ENCODE measurements at places on chromosomes 1 and 21. TPM values are rescaled to one million over a fixed set of nuclear protein-coding genes. Genes with fewer than 3 reads are reported as not detected.
A peak's percentile ranks its signal among the peaks of the same experiment; 100 is the strongest.

DNA sequence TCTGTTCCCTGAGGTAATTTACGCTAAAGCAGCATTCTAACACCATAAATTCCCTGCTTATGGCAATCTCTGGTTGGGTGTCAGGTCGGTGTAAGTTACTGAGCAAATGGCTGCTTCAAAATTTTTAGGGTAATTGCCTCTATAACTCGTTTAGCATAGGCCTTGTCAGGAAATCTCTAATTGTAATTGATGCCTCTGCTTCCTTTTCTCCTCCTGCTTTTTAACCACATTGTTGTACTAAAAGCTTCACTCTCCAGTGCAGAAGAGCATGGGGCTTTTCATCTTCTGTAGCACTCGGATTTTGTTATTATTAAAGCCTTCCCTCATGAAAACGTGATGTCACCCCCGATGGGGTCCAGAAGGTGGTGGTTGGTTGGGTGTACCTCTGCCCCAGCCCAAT, 141.6 kb upstream of the NBPF11 start:
- no peaks in the 10 kb centered on the region for H3K4me1 ChIP-seq
- no peaks in the 10 kb centered on the region for H3K36me3 ChIP-seq
- no peak overlapping the region for H3K27ac ChIP-seq
- H3K27me3 ChIP-seq = no peaks in the 10 kb centered on the region
- H3K4me3 ChIP-seq = no peak overlapping the region

- H3K27me3 ChIP-seq = no peaks in the 10 kb centered on the region
- no peak overlapping the region for H3K27ac ChIP-seq
- no peaks in the 10 kb centered on the region for H3K4me1 ChIP-seq
- DNase-seq = no peak
- no peaks in the 10 kb centered on the region for H3K36me3 ChIP-seq
Observed at GRCh38 chr1:159647616-159648015, 60.0 kb downstream of the APCS start.

GRCh38 chr21:34724131-34724856, 55.5 kb downstream of the CLIC6 start:
- H3K4me3 ChIP-seq = no peak overlapping the region
- H3K4me1 ChIP-seq = no peaks in the 10 kb centered on the region
- no peak overlapping the region for H3K27ac ChIP-seq
- no peaks in the 10 kb centered on the region for H3K36me3 ChIP-seq
- no peak for DNase-seq
- no peaks in the 10 kb centered on the region for H3K27me3 ChIP-seq

GRCh38 chr1:53249706-53250105, 11.4 kb upstream of the MAGOH start:
- no peak overlapping the region for H3K27ac ChIP-seq
- no peaks in the 10 kb centered on the region for H3K27me3 ChIP-seq
- no peak overlapping the region for H3K4me3 ChIP-seq

- H3K4me3 ChIP-seq = no peak overlapping the region
- no peak for DNase-seq
- H3K27me3 ChIP-seq = no peaks in the 10 kb centered on the region
- no peaks in the 10 kb centered on the region for H3K4me1 ChIP-seq
- H3K36me3 ChIP-seq = no peaks in the 10 kb centered on the region
Observed at GRCh38 chr1:211566431-211567025, 12.4 kb downstream of the SLC30A1 start.

- no peak overlapping the region for H3K4me3 ChIP-seq
- peak overlapping the region; percentile 84 for H3K27ac ChIP-seq
- H3K4me1 ChIP-seq = peaks cover 26% of the 10 kb centered on the region
- H3K27me3 ChIP-seq = no peaks in the 10 kb centered on the region
- H3K36me3 ChIP-seq = no peaks in the 10 kb centered on the region
Observed at GRCh38 chr1:163163881-163164582, 38.7 kb downstream of the RGS5 start.

- H3K27ac ChIP-seq = no peak overlapping the region
- H3K27me3 ChIP-seq = no peaks in the 10 kb centered on the region
- peaks cover 8% of the 10 kb centered on the region for H3K4me1 ChIP-seq
- no peaks in the 10 kb centered on the region for H3K36me3 ChIP-seq
- DNase-seq = no peak
Observed at GRCh38 chr1:51667561-51667960, 50.7 kb downstream of the OSBPL9 start.

DNA sequence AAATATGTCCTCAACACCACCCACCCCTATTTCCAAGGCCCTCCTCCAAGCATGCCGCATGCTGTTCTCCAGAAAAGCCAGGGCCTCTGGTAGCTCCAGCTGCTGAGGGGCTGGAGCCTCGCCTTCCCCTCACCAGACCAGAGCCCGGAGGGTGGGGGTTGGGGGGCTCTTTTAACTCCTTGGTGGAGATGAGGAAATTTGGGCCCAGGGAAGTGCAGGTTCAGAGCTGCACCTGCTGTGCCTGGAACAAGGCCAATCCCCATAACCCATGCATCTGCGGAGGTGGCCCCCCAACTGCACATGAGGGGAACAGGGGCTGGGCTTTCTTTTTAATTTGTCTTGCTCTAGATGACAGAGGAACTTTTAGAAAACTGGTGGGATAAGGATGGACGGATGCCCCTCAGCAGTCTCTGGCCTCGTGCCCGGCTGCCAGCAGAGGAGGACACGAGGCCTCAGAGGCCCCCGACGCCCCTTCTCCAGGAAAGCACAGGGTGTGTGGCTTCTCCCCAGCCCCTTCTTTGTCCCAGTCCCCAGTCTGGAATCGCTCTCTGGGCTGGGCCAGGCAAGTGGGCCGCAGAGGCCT, 550 bp upstream of the SELENON start:
- H3K4me3 ChIP-seq = peak overlapping the region; percentile 72
- no peaks in the 10 kb centered on the region for H3K4me1 ChIP-seq
- H3K27ac ChIP-seq = no peak overlapping the region
- H3K36me3 ChIP-seq = no peaks in the 10 kb centered on the region
- no peaks in the 10 kb centered on the region for H3K27me3 ChIP-seq

GRCh38 chr1:1179983-1180861, 6.5 kb downstream of the TTLL10 start:
- no peaks in the 10 kb centered on the region for H3K4me1 ChIP-seq
- no peaks in the 10 kb centered on the region for H3K36me3 ChIP-seq
- H3K27ac ChIP-seq = no peak overlapping the region
- H3K4me3 ChIP-seq = no peak overlapping the region
- peak; percentile 36 for DNase-seq

- no peak within 1 kb of the TSS for H3K27ac ChIP-seq
- H3K27me3 ChIP-seq = no peaks in the 10 kb centered on the region
- no peak within 1 kb of the TSS for H3K4me3 ChIP-seq
- DNase-seq = no peak
- no peaks in the 10 kb centered on the region for H3K36me3 ChIP-seq
- H3K4me1 ChIP-seq = no peaks in the 10 kb centered on the region
Observed at GRCh38 chr21:42366292-42367010, at the start of gene TFF1. TFF1 (minus strand) TSS chr21:42366535; CDS start chr21:42366495, 40 bp downstream.

DNA sequence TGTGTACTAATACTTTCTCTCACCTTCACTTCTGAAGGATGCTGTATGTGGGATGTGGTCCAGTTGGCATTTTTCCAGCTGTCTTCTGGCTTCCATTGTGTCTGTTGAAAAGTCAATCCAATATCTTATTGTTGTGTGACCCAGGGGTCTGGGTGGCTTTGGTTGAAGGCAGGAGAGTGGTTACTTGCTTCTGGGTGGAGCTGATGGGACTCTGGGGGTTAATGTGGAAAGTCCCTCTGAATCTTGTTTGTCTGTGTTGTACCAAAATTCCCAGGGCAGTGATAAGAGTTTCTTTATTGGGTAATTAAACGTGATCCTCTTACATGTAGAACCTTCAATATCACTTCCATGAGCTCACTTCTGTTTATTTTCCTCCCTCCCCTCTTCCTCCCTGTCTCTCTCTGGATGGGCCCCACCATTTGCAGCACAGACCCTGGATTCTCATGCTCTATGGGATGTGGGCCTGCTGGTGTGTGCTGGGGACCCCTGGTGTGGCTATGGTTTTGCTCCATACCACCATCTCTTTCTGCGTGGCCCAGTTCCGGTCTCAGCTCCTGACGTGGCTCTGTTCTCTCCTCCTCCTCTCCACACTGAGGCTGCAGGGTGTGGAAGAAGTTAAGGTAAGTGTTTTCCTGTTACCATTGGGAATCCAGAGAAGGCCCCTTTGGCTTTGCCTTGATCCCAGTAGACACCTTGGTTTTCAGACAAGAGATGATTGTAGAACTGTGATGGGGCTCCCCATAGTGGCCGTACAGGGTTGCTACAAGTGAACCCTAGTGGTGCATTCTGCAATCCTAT, 71.5 kb downstream of the HHAT start:
- H3K36me3 ChIP-seq = no peaks in the 10 kb centered on the region
- H3K27ac ChIP-seq = no peak overlapping the region
- no peaks in the 10 kb centered on the region for H3K4me1 ChIP-seq
- H3K27me3 ChIP-seq = no peaks in the 10 kb centered on the region
- H3K4me3 ChIP-seq = no peak overlapping the region

GRCh38 chr1:74835051-74835450, 102.1 kb downstream of the TYW3 start:
- H3K4me3 ChIP-seq = no peak overlapping the region
- no peak for DNase-seq
- H3K36me3 ChIP-seq = no peaks in the 10 kb centered on the region
- no peak overlapping the region for H3K27ac ChIP-seq
- no peaks in the 10 kb centered on the region for H3K27me3 ChIP-seq

Gene LCE1B
- not detected for total RNA-seq

Gene NBPF10
- 6.1 TPM for total RNA-seq

Gene PRRX1
- total RNA-seq = 159 TPM

All from aorta (tissue), 5 donors.